ENCODE measurements at places on chromosomes 2 and 18. TPM values are rescaled to one million over a fixed set of nuclear protein-coding genes. Genes with fewer than 3 reads are reported as not detected.

DNA sequence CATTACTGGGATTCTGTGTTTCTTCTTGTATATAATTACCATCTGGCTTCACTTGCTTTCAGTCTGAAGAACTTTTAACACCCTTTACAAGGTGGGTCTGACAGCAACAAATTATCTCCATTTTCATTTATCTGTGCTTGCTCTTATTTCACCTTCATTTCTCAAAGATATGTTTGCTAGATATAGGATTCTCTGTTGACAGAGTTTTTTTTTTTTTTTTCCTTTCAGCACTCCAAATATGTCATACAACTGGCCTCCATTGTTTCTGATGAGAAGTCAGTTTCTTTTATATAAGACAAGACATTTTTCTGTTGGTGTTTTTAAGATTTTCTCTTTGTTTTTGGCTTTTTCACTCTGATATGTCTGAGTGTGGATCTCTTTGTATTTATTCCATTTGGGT is 59.3 kb upstream of the TACR1 start:
- H3K27ac ChIP-seq = no peak overlapping the region
- H3K36me3 ChIP-seq = no peaks in the 10 kb centered on the region
- H3K4me3 ChIP-seq = no peak overlapping the region
- DNase-seq = no peak
- no peaks in the 10 kb centered on the region for H3K4me1 ChIP-seq

DNA sequence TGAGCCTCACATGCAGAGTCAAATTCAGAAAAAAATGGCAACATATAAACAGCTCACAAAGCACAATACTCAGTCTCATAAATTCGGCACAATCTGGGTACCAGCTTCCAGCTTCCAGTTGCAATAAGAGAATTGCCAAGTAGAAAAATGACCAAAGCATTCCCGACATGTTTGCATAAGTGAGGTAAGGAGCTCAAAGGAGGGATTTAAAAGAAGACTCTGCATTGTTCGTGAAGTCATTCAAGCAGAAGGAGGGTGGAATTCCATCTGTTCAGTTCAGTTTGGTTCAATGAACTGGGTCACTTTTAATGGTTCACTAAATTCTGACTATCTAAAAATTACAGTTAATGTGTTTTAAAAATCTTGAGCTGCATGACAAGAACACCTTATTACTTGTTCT is 106.7 kb upstream of the KLHL14 start:
- peaks cover 74% of the 10 kb centered on the region for H3K4me1 ChIP-seq
- no peaks in the 10 kb centered on the region for H3K27me3 ChIP-seq

DNA sequence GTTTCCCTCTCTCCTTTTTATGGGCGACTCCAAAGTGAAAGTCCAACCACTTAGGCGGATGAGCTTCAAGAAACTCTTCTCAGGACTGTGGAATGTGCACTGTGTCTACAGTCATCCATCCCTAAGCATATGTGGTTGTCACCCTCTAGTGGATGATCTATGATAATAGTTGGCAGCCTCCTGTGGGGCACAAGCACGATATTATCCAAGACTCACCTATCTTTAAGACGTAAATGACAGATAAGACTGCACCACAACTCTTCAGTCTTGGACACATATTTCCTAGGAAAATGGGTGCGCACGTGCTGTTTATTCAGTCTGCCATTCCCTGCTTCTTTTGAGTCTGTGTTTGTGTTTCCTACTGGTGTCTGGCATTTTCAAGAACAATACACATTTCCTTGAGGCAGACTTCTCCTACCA is 145.5 kb upstream of the CTAGE1 start:
- no peak overlapping the region for H3K4me3 ChIP-seq
- H3K4me1 ChIP-seq = peaks cover 3% of the 10 kb centered on the region
- DNase-seq = no peak

DNA sequence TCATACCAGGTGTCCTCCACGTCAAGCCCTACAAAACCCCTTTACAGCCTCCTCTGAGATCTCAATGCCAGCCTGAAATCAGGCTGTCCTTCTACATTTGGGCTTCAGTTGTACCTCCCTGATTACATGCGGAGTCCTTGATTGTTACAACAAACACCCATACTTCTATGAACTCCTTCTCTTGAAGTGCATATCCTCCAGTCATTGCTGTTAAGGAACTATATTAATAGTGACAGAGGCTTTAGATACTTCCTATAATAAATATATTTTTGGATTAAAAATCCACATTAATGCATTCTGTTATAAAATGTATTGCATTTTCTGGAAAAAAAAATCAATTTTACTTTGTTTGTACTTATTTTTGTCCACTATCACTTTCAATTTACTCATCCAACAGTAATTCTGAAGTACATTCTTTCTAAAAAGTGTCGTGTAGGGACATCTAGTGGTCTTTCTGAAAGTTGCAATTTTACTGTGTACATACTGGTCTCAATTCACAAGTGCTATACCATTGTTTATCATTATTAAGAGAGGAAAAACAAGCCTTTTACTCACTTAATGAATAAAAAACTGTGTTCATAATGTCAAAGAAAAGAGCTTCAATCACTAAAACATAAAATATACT is 316.4 kb downstream of the DSEL start:
- peak; percentile 36 for DNase-seq
- H3K36me3 ChIP-seq = no peaks in the 10 kb centered on the region
- H3K27ac ChIP-seq = no peak overlapping the region
- no peak overlapping the region for H3K4me3 ChIP-seq

- H3K4me3 ChIP-seq = no peak overlapping the region
- H3K4me1 ChIP-seq = peaks cover 40% of the 10 kb centered on the region
- peak overlapping the region; percentile 64 for H3K27ac ChIP-seq
- no peaks in the 10 kb centered on the region for H3K36me3 ChIP-seq
- no peaks in the 10 kb centered on the region for H3K27me3 ChIP-seq
Observed at GRCh38 chr2:148493822-148494563, 150.6 kb upstream of the EPC2 start.

DNA sequence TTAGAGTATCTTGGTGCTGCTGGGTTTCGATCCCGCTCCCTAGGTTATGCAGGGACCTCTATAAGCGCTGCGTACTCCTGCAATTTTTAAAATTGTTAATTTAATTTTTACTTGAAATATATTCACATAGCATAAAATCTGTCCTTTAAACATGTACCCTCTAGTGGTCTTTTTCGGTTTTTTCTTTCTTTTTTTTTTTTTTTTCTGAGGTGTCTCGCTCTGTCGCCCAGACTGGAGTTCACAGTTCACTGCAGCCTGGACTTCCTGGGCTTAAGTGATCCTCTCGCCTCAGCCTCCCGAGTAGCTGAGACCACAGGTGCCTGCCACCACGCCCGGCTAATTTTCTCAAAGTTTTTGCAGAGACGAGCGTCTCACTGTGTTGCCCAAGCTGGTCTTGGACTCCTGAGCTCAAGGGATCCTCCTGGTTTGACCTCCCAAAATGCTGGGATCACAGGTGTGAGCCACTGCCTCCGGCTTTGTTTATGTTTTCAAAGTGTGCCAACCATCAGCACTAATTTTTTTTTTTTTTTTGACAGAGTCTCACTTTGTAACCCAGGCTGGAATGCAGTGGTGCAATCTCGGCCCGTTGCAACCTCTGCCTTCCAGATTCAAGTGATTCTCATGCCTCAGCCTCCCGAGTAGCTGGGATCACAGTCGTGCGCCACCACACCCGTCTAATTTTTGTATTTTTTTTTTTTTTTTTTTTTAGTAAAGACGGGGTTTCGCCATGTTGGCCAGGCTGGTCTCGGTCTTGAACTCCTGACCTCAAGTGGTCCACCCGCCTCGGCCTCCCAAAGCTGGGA is 585 bp upstream of the MOB1A start:
- H3K4me3 ChIP-seq = peak overlapping the region; percentile 70
- peaks cover 70% of the 10 kb centered on the region for H3K4me1 ChIP-seq
- no peaks in the 10 kb centered on the region for H3K36me3 ChIP-seq
- no peak for DNase-seq

DNA sequence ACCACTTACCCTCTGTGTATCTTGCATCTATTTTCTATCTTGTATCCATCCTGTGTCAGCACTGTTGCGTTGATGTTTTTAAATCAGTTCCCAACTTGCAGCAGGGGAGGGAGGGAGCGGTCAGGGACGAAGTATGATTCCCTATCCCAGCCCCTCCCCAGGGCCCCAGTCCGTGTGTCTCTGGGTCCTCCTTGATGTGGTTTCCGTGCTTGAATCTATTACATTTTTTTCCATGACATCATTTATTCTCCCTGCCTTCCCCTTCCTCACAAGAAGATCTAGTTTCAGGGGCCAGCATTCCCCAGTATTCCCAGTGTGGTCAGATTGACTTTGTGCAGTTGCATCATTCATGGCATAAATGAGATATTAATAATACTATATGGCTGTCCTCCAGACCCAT is 479.3 kb downstream of the PTPRM start:
- no peaks in the 10 kb centered on the region for H3K36me3 ChIP-seq
- H3K4me3 ChIP-seq = no peak overlapping the region
- no peaks in the 10 kb centered on the region for H3K4me1 ChIP-seq
- H3K27ac ChIP-seq = no peak overlapping the region

The STON1 gene
- polyA plus RNA-seq = 0.94 TPM

DNA sequence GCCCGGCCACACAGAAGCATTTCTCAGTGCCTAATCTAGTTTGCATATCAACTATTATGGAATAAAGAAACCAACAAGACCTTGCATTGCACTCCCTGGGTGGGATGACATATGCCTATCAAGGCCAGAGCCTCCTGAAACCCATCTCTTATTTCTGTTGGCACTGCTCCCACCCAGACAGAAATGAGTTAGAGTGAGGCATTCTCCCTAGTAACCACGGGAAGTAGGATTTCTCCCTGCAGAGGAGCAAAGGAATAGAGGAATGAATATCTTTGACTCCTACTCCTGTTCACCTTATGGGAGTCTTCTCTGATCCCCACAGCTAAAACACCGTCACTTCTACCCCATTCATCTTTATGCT is 24.2 kb upstream of the SCYGR1 start:
- no peaks in the 10 kb centered on the region for H3K36me3 ChIP-seq
- H3K27me3 ChIP-seq = no peaks in the 10 kb centered on the region
- DNase-seq = no peak

The CCNYL1 gene
- polyA plus RNA-seq = 11.3 TPM

The ADRA2B gene
- polyA plus RNA-seq = 0.46 TPM

The CHN1 gene
- polyA plus RNA-seq = 0.79 TPM

GRCh38 chr2:105764059-105764458 is 19.3 kb downstream of the NCK2 start:
- no peak for DNase-seq
- no peak overlapping the region for H3K27ac ChIP-seq
- peaks cover 39% of the 10 kb centered on the region for H3K36me3 ChIP-seq
- H3K4me3 ChIP-seq = no peak overlapping the region

DNA sequence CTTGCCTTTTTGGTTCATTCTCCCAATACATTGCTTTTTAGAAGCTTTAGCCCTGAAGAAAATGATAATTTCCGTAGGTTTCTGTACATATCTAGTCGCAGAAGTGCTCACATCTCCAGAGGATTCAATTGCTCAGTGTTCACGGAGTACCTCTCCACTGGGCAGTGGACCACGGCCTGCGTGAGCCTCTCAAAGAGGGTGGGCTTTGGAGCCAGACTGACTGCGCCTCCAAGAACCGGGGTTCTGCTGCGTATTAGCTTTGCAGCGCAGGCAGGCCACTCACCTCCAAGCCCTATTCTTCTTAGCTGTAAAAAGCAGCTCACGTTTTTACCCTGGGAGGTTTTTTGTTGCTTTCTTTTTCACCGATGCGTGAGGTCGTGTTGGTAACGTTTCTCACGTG is 35.4 kb downstream of the NTSR2 start:
- no peak overlapping the region for H3K27ac ChIP-seq
- DNase-seq = no peak
- no peaks in the 10 kb centered on the region for H3K27me3 ChIP-seq
- no peak overlapping the region for H3K4me3 ChIP-seq
- no peaks in the 10 kb centered on the region for H3K4me1 ChIP-seq
- H3K36me3 ChIP-seq = no peaks in the 10 kb centered on the region

The PLB1 gene
- 0.51 TPM for polyA plus RNA-seq

All from B cell (primary cell).